Skeletal muscle cell (primary cell): ENCODE measurements at places on chromosomes 3 and 15.

GRCh38 chr15:72482275-72482674 is 8.1 kb downstream of the ARIH1 start:
- DNase-seq, result no peak

- DNase-seq, result no peak
Measured at GRCh38 chr15:56045068-56045748, 51.8 kb upstream of the NEDD4 start.

DNA sequence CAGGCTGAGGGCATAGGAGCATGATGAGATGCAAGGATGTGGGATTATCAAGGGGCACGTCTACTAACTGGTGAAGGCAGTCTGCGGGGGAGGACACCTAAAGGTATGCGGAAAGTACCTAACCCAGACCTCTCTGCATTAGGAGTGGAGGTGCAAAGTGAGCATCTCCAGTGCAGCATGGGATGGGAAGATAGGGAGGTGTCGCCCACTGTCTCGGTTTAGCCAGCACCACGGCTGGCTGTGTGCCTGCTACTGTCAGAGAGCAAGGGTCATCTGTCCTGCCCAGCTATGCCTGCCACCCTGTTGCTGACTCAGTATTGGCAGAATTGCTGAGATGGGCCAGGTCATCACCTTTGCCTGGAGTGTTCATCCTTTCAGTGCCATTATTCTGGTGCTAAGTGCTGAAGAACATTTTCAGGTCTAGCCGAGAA is 40.1 kb downstream of the OXNAD1 start:
- no peak for DNase-seq

DNA sequence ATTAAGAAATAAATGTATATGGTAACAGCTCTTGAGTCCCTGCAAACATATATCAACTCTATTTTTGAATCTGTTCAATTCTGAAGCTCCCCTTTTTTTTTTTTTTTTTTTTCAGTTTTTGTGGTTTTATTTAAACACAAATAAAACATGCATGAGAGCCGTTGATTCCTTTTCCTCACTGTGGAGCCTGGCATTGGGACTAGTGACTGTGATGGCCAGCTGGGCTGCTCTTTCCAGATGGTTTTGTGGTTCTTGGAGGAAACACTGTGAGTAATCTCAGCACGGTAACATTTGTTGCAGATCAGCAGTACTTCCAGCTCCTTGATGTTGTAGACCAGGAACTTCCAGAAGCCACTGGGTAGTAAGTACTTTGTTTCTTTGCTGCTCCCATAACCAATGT is 15.9 kb downstream of the EMC7 start:
- no peak for DNase-seq

GRCh38 chr3:168498194-168498593 is 402.5 kb upstream of the GOLIM4 start:
- no peak for DNase-seq

- DNase-seq, result no peak
Measured at GRCh38 chr3:10465161-10465560, 40.2 kb downstream of the ATP2B2 start.

DNA sequence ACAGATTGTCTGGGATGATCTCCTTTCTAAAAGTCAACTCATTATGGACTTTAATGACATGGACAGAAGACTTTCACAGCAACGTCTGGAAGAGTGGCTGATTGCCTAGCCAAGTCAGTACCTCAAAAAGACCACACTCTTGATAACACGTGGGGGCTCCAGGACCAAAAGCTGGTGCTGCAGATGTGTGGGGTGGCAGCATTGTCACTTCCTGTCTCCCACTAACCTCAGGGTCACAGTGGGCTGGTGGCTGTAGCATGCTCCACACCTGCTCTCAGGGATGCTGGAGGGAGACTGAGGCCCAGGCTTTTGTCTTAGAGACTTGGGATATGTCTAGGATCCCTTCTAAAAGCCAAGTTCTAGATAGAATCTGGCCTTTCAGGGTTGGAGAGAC is 118.1 kb downstream of the APBA2 start:
- DNase-seq, result no peak

GRCh38 chr15:53872410-53872809 is 105.8 kb upstream of the UNC13C start:
- no peak for DNase-seq

- DNase-seq, result no peak
Measured at GRCh38 chr3:112486811-112487505, 12.3 kb downstream of the BTLA start.

DNA sequence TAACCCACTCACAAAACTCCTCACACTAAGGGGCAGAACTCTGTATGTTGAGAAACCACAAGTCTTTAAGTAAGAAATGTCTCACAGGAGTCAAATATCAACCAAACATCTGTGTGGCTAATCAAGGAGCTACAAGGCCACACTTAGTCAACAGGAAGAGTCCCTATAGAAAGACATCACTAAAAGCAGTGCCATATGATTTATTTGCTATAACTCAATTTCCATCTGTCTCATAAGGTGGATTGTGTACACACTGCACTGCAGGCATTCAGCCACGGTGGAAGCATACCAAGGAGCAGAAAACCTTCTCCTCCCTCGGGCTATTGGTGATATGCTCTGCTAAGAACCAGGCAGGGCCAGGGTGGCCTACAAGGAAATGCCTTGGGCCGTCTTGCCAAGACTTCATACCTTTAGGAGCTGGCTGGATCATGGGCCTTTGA is 197.6 kb upstream of the CFAP20DC start:
- DNase-seq, result no peak
